SJSA1 (cell line): ENCODE measurements at places on chromosomes 1 and 21. TPM values are rescaled to one million over a fixed set of nuclear protein-coding genes. Genes with fewer than 3 reads are reported as not detected.

- no peak overlapping the region for H3K27ac ChIP-seq
- H3K27me3 ChIP-seq: no peaks in the 10 kb centered on the region
- H3K4me1 ChIP-seq: peaks cover 10% of the 10 kb centered on the region
- H3K4me3 ChIP-seq: no peak overlapping the region
- no peaks in the 10 kb centered on the region for H3K36me3 ChIP-seq
These were observed 2.4 kb downstream of the SSX2IP start for GRCh38 chr1:84687714-84688462.

GRCh38 chr1:83083589-83084224 is 915.2 kb downstream of the TTLL7 start:
- no peaks in the 10 kb centered on the region for H3K27me3 ChIP-seq
- H3K27ac ChIP-seq: no peak overlapping the region
- no peak overlapping the region for H3K4me3 ChIP-seq
- no peak for DNase-seq

DNA sequence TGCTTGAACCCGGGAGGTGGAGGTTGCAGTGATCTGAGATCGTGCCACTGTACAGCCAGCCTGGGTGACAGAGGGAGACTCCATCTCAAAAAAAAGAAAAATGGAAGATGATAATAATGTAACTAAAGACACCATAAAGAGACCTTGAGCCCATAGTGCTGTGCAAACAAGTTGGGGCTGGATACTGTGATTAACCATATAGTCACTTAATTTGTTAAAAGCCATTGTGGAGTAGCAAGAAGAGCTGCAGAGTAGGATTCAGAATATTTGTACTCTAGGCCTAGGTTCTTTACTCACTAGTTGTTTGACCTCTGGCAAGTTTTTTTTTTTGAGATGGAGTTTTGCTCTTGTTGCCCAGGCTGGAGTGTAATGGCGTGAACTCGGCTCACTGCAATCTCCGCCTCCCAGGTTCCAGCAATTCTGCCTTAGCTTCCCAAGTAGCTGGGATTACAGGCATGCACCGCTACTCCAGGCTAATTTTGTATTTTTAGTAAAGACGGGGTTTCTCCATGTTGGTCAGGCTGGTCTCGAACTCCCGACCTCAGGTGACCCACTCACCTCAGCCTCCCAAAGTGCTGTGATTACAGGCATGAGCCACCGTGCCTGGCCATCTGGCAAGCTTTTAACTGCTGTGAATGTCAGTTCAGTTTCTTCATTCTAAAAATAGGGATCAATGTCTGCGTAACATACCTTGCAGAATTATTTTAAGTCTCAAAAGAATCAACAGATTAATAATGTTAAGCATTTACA is 12.8 kb downstream of the CAP1 start:
- no peak overlapping the region for H3K4me3 ChIP-seq
- H3K27ac ChIP-seq: no peak overlapping the region
- H3K4me1 ChIP-seq: peaks cover 17% of the 10 kb centered on the region
- no peaks in the 10 kb centered on the region for H3K27me3 ChIP-seq
- DNase-seq: no peak

The SYT6 gene
- not detected in 2 replicates for total RNA-seq

The PLD5 gene
- not detected in 2 replicates for total RNA-seq

The PLA2G2C gene
- total RNA-seq: not detected in 2 replicates
